ENCODE measurements at places on chromosomes 2 and 18.

DNA sequence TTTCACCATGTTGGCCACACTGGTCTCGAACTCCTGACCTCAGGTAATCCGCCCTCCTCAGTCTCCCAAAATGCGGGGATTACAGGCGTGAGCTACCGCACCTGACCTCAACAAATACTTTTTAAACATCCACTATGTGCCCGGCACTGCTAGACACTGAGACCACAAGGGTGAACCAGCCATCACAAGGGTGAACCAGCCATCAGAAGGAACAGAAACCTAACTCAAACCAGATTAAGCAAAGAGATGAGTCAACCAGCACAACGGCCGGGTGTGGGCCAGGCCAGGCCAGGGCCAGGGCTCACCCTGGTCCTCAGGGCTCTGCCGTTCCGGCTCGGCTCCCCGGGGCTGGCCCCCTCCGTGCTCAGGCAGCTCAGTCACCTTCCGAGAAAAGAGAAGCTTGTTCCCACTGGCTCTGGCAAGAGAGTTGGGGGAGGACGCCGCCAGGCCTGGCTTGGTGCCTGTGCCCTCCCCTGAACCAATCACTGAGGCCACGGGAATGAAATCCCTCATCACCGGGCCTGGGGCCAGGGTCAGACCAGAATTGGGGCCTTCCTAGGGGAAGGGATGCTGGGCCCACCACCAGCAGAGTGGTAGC lies 4.4 kb downstream of the TEX44 start:
- DNase-seq = no peak

DNA sequence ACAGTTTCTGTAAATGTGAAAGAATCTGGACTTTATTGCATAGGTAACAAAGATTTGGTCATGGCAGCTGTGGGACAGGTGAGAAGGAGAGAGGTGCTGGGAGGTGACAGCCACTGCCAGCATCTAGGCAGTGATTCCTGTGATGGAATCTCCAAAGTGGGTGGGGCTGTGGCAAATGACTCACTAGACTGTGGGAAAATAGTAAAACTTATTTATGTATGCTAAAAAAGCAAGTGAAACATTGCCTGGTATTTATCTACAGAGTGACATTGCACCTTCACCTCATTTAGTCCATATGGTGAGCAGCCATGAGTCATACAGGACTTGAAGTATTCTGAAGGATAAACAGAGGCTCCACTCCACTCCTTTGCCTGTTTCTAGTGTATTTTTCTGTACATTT lies 145.3 kb upstream of the MEX3C start:
- DNase-seq = no peak

DNA sequence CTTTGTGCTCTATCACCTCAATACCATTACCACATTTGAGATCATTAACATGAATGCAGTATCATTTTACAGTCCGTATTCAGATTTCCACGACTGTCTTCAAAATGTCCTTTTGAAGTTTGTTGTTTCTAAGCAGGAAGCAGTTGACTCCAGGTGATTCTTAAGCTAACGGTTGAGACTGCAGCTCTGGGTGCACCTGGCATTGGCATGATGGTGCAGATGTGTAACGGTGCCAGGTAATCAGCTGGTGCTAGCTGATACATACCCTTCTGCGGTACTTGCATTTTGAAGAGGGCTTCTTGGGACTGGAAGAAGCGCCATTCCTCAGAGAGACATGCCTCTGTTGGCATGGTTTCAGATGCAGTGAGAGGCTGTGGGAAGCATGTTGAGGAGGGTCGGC lies 19.5 kb downstream of the SIGLEC15 start:
- DNase-seq = no peak

- no peak for DNase-seq
Measured at GRCh38 chr18:34590503-34590902, 119.6 kb upstream of the DTNA start.

GRCh38 chr2:105278654-105279053 lies 37.1 kb downstream of the GPR45 start:
- no peak for DNase-seq

- DNase-seq = no peak
Measured at GRCh38 chr2:37589298-37589697, 82.1 kb downstream of the CDC42EP3 start.

- DNase-seq = no peak
Measured at GRCh38 chr2:23381485-23381884, 3.5 kb upstream of the KLHL29 start.

GRCh38 chr2:46187112-46187618 lies 110.0 kb upstream of the EPAS1 start:
- no peak for DNase-seq

- DNase-seq = peak; percentile 31
Measured at GRCh38 chr18:58216071-58216481, 172.1 kb downstream of the NEDD4L start.

GRCh38 chr18:72456802-72457201 lies 87.3 kb downstream of the CBLN2 start:
- no peak for DNase-seq

DNA sequence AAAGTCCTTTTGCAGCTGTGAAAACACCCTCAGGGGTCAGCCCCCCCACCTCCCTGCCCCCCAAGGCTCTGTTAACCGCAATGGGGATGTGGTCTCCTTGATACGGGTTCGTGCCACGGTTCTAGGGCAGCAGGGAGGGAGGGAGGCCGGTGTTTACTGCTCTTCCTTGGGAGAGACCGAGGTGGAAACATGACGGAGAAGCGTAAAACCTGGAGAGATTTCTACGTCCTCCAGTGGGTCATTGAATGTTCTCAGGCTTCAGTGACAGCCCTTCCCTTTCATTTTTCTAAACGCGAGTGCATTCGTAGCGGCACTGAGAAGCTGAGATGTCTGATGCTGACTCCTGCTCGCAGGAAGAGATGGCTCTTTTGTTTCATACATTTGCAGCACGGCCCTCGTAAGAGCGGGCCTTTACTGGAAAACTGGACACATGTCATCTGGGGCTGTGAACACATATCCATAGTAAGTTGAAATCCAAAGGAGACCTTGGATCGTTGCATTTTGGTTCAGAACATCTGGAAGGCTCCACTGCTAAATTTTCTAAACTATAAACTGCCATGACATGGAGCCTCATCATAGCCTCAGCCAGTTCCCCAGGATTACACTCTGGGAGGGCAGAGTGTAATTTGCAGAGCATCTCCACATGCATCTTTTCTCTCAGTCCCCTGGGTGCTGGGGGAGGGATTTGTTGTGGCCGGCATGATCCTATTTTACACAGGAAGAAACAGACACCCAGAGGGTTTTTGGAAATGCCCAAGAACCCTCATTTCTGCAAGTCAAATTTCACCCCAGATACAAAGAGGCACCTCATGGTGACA lies 40.6 kb upstream of the HDAC4 start:
- no peak for DNase-seq

- DNase-seq = peak; percentile 35
Measured at GRCh38 chr2:203692031-203692710, 14.3 kb upstream of the CD28 start.

DNA sequence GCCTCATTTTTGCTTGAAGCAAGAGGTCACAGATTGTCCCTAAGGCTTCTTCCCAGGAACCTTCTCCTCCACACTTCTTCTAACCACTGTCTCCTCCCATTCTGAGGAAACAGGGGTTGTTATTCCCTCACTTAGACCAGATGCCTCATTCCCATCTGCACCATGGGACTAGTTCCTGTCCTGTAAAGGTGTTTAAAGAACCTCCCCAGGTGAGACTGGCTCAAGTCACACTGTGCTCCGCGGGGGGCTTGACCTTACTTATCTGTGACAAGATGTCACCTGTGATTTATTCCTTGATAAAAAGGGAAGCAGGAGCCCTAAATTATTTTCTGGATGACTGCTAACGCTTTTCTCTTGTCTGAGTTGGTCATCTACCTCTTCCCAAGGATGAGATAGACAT lies 8.2 kb upstream of the CDH2 start:
- no peak for DNase-seq

DNA sequence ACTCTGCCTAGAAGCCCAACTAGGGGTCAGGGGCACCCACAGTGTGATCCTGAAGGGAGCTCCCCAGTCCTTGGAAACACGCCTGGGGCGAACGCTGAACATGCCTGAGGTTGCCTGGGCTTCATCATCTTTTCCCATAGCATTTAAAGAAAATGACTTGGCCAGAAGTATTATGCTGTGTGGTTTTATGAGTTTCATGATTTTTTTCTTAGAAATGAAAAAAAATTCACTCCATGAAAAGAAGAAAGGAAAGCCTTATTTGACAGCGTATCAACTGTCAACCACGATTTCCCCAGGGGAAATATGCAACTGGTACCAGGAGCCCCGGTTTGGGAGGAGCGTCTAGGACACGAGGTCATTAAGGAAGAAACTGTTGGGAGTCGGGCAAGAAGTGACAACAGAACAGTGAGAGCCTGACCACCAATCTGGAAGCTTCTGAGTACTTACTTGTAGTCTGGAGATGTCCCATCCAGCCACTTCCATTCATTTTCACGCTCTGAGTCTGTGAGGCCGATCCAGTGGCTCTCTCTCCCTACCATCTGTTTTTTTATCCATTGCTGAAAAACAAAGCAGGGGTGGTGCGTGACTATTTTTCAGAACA lies 63.5 kb upstream of the THOC1 start:
- no peak for DNase-seq

GRCh38 chr2:232674491-232674890 lies 22.6 kb upstream of the GIGYF2 start:
- no peak for DNase-seq

GRCh38 chr2:196234672-196235071 lies 63.3 kb upstream of the STK17B start:
- no peak for DNase-seq

DNA sequence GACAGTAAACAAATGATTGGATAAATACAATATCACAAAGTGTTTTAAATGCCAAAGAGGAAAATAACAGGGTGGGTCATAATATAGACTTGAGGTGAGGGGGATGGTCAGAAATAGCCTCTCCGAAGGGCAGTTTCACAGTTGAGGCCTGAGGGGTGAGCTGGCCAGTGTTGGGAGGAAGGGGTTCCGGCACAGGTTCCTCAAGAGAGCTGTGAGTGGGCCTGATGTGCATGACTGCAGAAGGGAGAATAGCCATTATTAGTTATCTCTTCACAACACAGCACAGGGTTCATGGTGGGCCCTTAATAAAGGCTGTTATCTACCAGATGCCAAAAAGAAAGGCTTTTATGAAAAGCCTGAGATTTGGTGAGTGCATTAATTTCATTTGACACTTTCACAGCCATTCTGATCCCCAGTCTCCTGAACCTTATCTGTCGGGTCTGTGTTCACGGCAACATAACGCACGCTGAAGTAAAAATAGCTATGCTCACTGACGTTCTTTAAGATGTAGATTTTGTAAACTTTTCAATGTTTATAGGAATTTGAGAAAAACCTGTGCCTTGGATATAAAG lies 39.6 kb downstream of the POLR1A start:
- no peak for DNase-seq

DNA sequence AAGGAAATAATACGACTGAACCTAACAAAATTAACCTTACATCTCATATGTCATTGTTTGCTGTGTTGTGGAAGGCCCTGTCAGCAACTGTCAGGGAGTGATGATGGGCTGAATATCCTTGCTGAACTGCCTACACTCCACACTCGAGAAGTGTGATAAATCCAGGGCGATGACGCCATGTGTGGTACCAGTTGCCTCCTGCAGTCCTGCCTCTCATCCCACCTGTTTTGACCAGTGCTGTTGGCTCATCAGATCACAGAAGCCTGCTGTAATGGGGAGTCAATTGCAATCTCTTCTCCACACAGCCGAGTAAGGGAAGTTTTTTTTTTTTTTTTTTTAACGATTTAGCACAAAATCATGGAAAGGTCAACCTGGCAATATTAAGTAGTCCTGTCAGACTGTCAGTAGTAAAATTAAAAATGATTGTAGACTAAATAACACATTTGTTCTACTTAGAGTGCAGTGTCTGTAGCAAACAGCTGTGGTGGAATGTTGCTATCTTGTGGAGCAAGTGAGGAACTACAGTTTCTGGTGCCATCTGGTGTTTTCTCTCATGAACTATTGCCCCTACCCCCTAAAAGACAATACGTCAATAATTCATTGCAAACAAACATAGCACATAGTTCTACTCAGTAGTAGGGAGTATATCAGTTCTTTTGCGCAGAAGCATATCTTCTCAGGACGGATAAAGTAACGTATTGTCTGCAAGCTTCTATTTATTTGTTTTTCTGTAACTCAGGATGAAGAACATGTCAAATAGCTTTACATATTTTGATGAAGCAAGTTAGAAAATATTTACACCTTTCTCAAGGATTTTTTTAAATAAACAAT lies 347.6 kb downstream of the CTNNA2 start:
- no peak for DNase-seq

GRCh38 chr2:47568164-47568850 lies 165.4 kb downstream of the MSH2 start:
- DNase-seq = no peak

- DNase-seq = no peak
Measured at GRCh38 chr2:38505779-38506178, 96.9 kb downstream of the HNRNPLL start.

- no peak for DNase-seq
Measured at GRCh38 chr2:11742702-11743357, 3.6 kb upstream of the LPIN1 start.

- DNase-seq = no peak
Measured at GRCh38 chr2:236175548-236176150, 7.5 kb upstream of the GBX2 start.

DNA sequence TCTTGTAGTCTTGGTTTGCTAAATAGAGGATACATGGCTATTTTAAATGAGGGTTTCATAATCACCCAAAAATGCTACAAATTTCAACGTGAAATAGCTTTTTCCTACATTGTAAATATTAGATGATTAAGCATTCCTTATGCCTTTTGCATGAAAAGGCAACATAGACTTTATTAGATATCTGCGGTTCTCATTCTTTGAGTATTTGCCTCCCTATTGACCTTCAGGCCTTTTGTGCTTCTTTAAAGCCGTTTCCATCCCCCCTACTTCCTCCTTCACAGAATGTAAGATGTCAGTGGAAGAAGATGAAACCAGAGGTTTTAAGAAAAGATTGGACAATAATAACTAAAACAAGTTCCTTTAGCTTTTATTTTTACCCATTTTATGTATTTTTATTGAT lies 144.1 kb downstream of the UBE2E3 start:
- DNase-seq = no peak

- no peak for DNase-seq
Measured at GRCh38 chr2:11096591-11096990, 58.7 kb upstream of the SLC66A3 start.

DNA sequence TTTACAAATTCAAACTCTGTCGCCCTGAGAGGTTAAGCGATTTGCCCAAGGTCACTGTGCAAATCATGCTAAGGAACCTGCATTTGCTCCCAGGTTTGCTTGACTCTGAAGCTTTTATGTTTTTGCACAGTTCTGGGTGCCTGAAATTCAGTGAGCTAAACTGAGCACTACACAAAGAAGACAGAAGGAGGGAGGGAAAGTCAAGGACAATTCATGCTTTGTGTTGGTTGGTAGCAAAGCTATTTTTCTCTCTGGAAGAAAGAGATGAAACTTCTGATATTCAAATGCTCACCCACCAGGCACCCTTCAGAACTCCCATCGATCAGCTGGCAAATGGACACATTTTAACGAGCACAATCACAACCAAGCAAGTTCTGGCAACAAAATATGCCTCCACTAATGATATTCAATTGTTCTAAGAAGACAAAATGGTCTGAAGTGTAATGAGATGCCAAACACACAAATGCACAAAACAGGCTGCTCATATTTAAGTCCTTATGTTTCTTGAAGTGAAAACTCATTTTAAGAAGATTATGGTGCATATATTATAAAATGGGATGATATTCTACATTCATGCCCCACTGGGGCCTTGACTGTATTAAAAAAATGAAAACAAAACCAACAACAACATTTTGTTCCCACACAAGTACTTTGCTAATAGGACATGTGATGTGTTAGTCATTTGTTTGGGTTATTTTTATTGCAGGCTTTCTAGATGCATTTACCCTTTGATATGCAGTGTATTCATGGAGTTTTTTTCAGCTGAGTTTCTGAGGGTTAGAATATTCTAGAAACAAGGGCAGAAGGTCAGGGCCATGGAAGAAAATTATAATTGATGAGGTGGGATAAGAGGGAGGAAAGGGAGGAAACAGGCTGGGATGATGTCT lies 445.6 kb upstream of the CELF4 start:
- DNase-seq = no peak

Measured in nephron progenitor cell (in vitro differentiated cells).